ENCODE measurements at places on chromosomes 7 and 10.

GRCh38 chr10:106136175-106136574, 1028.3 kb downstream of the SORCS1 start:
- no peak for DNase-seq

DNA sequence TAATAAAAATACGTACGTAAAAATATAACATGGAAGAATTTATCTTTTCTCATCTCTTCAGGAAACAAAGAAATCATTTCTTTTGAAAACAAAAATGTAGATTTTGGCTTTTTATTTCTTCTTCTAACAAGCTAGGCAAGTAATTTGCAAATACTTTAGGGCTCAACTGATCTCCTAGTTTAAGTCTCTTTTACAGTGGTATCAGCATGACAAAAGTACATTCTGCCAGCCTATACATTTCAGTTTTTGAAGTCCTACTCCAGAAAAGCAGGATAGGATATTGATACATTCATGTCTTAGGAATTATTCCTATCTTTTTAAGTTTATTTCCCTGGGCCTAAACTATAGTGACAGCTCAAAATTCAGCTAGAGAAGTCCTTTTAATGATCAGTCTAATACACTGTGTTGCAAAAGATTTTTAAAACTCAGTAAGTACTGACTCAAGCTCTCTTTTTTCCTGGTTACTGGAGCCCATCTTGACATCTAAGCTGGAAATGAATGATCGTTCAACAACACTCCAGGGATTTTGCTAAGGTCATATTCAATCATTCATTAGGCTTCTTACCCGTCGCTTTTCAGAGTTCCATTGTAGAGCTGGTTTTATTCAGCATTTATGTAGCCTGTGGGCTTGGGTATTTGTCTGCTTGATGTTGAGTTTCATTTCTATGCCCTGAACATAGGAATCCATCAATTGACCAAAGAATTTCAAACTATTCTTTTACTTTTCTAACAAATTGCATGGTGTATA, 12.2 kb upstream of the FAM53B start:
- no peak for DNase-seq

- DNase-seq = no peak
Measured at GRCh38 chr7:28346676-28347363, 65.5 kb upstream of the CREB5 start.

- DNase-seq = no peak
Measured at GRCh38 chr10:22436526-22436892, 91.2 kb downstream of the SPAG6 start.

DNA sequence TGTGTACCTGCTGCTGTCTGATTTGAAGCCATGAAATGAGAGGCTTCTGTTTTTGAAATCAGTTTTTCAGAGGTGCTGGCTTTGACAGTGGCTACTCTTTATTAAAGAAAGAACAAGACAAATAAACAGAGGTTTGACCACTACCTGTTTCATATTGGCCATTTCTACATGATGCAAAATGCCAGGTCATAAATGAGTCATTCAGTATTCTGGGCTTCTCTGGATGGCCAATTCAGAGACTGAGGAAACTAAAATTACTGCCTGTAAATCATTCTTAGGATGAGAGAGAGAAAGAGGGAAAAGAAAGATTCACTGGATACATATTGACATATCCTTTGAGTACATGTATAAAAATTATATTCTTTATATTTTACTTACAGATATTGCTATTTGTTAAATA, 303.3 kb upstream of the ETV1 start:
- no peak for DNase-seq

GRCh38 chr7:84044834-84045233, 149.8 kb downstream of the SEMA3A start:
- no peak for DNase-seq

DNA sequence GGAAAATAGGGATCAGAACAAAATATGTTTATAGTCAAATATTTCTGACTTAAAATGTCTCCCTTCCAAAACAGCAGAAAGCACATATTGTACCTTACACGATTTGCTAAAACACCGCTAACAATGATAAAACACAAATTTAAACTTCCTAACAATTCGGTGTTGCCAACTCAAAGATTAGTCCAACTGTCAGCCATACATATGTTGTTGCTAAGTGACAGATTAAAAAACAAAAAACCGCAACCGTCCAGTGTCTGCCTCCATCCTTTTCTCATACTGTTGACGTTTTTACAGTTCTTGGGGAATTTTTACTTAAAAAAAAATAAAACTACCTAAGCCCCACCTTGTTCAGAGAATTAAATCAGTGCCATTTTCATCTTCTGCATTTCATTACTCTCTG, 118.0 kb downstream of the RAB11FIP2 start:
- no peak for DNase-seq

- DNase-seq = no peak
Measured at GRCh38 chr7:5523052-5523711, 99.5 kb upstream of the TNRC18 start.

GRCh38 chr10:70952401-70952800, 64.0 kb upstream of the PCBD1 start:
- DNase-seq = no peak

GRCh38 chr7:17985473-17986239, 42.0 kb downstream of the PRPS1L1 start:
- no peak for DNase-seq

DNA sequence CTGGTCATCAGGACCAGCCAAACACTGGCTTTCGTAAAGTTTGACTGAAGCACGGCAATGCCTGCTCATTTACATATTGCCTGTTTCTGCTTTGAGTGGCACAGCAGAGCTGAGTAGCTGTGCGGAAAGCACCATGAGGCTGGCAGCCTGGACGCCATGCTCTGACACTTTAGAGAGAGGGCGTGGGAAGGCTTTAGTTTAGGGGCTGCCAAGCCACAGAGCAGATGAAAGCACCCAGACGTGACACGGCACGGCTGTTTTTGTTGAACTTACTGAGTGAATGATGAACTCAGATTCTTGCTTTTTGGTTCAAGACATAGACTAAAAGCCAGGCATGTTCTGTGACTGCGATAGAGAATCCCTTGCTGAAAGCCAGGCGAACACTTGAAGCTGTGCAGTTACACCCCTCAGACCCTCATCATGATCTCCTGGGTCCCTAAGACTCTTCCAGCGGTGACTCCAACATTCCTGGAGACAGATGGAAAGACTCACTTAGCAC, 182.1 kb downstream of the ZMYND11 start:
- DNase-seq = peak; percentile 35

GRCh38 chr10:129696636-129697035, 229.6 kb downstream of the MGMT start:
- DNase-seq = no peak

DNA sequence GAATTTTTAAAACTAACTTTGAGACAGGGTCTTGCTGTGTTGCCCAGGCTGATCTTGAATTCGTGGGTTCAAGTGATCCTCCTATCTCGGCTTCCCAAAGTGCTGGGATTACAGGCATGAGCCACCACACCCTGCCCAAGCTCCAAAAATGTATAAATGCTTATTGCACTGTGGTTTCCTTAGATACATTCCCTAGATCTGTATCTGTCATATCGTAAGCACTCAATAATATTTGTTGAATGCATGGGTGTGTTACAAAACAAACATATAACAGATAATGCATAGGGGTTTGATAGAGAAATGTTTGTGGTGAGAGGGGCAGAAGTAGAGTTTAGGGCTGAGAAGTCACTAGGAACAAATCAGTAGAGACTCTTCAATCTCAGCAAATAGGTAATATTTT, 955.3 kb upstream of the C7orf33 start:
- DNase-seq = no peak

GRCh38 chr10:93599335-93599734, 1.7 kb downstream of the RBP4 start:
- DNase-seq = no peak

DNA sequence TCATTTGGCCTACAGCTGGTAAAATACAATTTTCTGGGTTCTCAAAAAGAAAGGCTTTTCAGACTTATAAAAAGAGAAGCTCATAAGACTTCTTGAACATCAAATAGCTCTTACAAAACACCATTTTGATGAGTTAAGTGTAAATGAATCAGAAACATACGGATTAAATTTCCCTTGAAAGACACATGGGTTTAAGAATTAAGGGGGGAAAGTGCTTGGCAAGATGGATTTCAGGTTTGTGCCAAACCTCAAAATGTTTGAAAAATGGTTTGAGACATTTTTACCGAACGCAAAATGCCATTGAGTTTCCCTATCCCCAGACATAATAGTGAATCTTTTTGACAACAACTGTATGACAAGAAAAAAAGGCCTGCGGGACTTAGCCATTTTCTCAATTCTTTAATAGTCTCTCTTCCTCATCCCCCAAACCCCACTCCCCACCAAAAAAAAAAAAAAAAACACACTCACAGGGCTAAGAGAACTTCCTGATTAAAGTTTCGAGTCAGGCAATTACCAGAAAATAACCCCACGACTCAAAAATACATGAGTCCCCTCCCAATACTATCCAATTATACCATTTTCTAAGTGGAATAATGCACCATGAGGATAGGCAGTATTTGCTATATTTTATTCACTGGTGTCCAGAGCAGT, 260.1 kb downstream of the TRIL start:
- DNase-seq = no peak

- no peak for DNase-seq
Measured at GRCh38 chr10:107056182-107056581, 108.3 kb downstream of the SORCS1 start.

GRCh38 chr10:70984986-70985722, 96.8 kb upstream of the PCBD1 start:
- no peak for DNase-seq

All from CD4-positive, CD25-positive, alpha-beta regulatory T cell (primary cell).